GM10248 (cell line): ENCODE measurements at places on chromosomes 16 and 17.

- no peak for DNase-seq
Measured at GRCh38 chr16:24381470-24382118, 125.5 kb downstream of the CACNG3 start.

DNA sequence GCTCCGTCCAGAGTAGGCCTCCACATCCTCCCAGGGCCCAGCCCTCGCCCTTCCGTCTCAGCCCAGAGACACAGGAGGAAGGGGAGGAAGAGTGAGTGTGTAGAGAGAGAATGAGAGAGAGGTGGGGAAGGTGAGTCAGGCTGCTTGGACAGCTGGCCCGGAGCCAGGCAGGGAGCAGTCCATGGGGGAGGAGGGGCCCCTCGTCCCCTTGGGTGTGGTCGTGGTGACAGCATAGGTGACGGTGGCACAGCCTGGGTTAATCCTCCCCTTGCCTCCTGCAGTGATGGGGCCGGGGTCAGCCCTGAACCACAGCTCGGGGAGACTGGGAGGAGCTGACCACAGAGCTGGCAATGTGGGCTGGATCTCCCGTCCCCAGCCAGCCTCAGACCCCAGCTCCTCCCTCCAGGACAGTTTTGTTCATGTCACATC is 36.5 kb downstream of the FA2H start:
- no peak for DNase-seq

- DNase-seq, result no peak
Measured at GRCh38 chr17:44557651-44558285, 484 bp downstream of the FZD2 start.

DNA sequence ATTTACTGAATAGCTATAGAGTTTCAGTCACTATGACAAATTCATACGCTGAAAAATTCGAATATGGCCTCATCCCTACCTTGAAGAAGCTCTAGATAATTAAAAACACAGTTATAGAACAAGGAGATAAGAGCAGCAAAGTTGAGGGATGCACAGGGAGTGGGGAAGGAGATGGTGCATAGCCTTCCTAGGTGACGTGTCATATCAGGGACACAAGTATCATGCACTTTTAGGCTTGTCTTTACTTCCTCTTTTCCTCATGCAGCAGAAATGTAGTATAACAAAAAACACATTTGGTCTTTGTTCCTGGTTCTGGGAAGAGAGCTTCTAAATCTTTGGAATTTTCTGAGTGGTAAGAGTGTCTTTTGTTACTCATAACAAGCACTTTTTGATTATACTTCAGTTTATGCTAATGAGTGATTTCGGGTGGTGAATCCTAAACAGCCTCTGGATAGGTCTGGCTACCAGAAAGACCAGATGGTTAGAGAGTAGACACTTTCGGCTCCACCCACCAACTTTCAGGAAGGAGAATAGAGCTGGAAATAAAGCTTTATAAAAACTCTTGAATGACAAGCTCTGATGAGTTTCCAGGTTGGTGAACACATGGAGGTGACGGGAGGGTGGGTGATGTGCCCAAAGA is 341.4 kb downstream of the UTP18 start:
- no peak for DNase-seq

DNA sequence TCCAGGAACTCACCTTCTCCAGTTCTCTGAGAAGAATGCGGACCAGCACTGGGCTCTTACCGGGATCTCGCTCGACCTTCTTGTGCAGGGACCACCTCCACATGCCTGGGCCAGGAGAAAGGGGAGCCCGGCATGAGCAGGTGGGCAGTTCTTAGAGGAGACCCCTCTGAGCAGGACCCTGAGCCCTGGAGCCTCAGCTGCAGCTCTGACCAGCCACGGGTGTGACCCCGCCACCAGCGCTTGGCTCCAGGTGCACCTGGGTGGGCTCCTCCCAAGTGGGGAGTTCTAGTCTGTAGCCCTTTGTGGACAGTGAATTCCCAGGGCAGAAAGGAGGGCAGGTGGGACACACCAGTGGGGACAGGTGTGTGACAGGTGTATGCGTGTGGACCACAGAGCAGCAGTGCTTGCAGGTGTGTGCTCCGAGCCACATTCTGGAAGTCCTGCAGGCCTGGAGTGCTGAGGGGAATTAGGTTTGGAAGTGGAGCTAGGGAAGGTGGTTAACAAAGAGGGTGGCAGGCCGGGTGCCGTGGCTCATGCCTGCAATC is 28.9 kb downstream of the PIK3R6 start:
- no peak for DNase-seq

- DNase-seq, result no peak
Measured at GRCh38 chr17:38867968-38868816, 1.7 kb upstream of the LASP1 start.

GRCh38 chr17:13671341-13671740 is 69.6 kb upstream of the HS3ST3A1 start:
- DNase-seq, result no peak

- DNase-seq, result no peak
Measured at GRCh38 chr17:63768433-63768832, 5.0 kb downstream of the CCDC47 start.

DNA sequence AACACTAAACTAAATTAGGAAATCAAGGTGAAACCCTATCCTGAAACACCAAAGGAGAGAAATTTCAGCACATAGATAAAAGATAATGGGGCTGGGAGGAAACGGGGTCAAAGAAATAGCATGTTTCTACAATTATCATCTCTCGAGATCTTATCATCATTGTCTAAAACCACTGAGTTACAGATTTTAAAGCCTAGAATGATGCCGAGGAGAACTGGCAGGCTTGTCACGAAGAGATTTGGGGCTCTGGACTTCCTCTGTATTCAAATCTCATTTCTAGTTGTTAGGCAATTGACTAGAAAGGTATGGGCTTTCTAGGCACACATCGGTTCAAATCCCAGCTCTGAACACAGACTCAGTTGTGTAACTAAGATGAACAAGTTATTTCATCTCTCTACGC is 9.3 kb downstream of the PDZD9 start:
- DNase-seq, result no peak

DNA sequence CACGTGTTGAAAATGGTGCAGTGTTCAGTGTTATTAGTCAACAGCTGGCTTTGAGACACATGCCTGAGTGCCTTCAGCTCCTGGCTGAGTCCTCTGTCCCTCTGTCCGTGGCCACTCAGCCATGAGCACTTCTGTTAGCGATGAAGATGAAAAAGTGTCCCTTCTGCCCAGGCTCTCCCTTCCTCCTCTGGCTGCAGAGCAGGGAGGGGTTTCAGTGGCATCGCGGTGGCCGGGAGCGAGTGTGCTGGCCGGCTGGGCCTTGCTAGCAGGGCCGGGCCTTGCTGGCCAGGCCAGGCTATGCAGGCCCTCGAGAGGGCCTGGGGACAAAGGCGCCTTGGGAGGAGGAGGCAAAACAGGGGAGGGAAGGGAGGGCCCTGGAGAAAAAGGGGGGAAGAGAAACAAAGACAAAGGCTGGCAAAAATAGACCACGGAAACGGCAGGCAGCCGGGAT is 47.7 kb downstream of the CMIP start:
- DNase-seq, result no peak

DNA sequence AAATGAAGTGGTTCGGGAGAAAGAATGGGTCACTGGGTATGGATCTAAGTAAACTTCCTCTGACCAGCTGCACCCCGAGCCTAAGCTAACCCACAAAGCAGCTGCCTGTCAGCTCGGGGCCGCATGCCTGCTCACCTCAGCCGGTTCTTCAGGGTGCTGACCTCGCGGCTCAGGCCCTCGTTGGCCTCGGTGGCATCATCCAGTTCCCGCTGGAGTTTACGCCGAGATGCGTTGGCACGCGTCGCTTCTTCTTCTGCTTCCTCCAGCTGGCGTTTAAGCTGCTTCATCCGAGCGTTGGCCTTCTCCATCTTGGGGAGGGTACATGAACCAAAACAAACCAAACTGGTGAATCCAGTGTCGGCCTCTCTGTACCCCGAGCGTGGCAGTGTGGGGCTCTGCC is 41.1 kb downstream of the NDEL1 start:
- DNase-seq, result no peak

DNA sequence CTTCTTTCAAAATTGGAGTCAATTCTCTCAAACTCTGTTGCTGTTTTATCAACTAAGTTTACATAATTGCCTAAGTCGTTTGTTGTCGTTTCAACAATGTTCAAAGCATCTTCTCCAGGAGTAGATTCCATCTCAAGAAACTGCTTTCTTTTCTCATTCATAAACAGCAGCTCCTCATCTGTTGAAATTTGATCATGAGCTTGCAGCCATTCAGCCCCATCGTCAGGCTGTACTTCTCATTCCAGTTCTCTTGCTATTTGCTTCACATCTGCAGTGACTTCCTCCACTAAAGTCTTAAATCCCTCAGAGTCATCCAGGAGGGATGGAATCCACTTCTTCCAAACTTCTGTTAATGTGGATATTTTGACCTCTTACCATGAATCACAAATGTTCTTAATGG is 230.6 kb downstream of the IRF8 start:
- no peak for DNase-seq

- peak; percentile 98 for DNase-seq
Measured at GRCh38 chr17:979539-980405, at the start of gene NXN. NXN (minus strand) TSS chr17:979776.

GRCh38 chr16:52597772-52598483 is 51.0 kb upstream of the TOX3 start:
- no peak for DNase-seq

GRCh38 chr17:57514614-57515013 is 230.5 kb downstream of the CCDC182 start:
- DNase-seq, result no peak

- DNase-seq, result no peak
Measured at GRCh38 chr16:17275076-17276009, 195.4 kb downstream of the XYLT1 start.

DNA sequence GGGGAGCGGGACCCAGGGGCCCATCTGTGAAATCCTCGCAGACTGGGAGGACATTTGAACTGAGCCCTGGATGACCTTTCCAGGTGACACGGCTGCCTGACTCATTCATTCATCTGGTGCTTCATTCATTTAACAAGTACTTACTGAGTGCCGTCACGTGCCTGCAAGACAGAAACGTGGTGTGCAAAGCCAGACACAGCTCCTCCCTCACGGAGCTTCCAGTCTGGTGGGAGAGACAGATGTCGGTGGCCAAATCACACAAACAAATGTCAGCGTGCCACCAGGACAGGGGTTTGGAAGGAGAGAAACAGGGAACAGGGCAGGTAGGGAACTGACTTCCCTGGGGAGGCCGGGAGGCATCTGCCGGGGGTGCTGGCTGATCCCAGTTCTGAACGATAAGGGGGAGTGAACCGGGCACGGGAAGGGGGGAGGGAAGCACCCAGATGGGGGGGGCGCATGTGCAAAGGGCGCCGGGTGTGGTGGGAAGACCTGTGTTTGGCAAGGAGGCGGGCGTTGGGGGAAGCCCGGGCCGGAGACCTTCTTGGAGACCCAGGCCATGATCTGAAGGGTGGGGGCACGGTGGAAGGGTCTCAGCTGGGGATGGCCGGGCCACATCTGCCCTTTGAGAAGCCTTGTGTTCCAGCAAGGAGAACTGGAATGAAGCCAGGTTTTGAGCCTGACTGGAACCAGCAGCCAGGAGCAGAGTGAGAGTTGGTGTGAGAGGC is 93.6 kb upstream of the CIBAR2 start:
- no peak for DNase-seq

- DNase-seq, result no peak
Measured at GRCh38 chr16:80002261-80002660, 401.7 kb upstream of the MAF start.

- no peak for DNase-seq
Measured at GRCh38 chr17:74276051-74276476, 2.0 kb downstream of the DNAI2 start.

GRCh38 chr16:89615596-89616090 is 2.2 kb downstream of the DPEP1 start:
- DNase-seq, result peak; percentile 70
